SJCRH30 (cell line): ENCODE measurements at places on chromosomes 5 and 9. TPM values are rescaled to one million over a fixed set of nuclear protein-coding genes. Genes with fewer than 3 reads are reported as not detected.

The FAM169A gene
- total RNA-seq, result 14.4 and 17.9 TPM in 2 replicates

GRCh38 chr9:120729791-120730241, 15.5 kb upstream of the MEGF9 start:
- no peaks in the 10 kb centered on the region for H3K27me3 ChIP-seq
- no peak for DNase-seq
- H3K4me1 ChIP-seq, result peaks cover 30% of the 10 kb centered on the region

- DNase-seq, result no peak
- 0 out of 2 replicates have a peak, but pooled peaks cover 5% of the 10 kb centered on the region for H3K4me1 ChIP-seq
- H3K4me3 ChIP-seq, result no peak overlapping the region
- H3K27me3 ChIP-seq, result no peaks in the 10 kb centered on the region
- H3K27ac ChIP-seq, result no peak overlapping the region
These were observed 84.3 kb downstream of the RAI14 start for GRCh38 chr5:34740389-34740806.

DNA sequence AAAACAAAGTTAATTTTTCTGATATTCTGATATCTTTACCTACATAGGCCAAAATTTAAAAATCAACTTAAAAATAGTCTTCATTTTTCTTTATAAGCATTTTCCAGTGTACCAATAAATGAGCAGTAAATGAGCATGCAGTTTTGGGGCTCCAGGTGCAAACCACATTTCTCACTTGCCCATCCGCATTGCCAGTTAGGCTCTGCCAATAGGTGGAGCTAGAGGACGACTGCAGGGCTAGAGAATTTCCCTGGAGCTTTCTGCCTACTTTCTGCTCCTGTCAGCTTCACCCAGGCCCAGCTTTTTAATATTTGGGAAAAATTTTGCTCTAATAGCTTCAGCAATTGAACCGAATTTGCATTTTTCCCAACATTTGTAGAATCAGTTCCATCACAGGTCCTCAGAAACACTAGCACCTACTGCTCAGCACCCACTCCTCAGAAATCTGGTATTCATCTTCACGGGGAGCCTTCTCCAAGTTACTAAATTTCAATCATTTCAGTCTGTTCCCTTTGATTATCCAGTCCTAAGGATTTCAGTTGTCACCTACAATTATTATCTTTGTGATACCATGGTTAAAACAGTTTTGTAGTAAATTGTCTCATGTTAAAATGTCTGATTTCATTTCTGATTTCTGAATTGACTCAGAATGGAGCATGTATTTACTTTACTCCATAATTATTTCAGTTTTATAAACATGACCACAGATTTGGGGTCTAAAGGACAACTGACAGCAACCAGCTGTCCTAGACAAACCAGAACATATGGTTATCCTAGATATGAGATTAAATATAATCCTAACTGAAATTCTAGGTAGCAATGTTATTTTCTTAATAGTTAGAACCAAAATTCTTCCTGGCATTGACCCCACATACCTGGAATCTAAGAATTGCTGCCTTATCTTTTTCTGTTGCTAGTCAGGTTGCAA, 104.6 kb upstream of the FAM174A start:
- 0 out of 2 replicates have a peak overlapping the region, but pooled peaks have one; percentile 10 for H3K27ac ChIP-seq
- peaks cover 7% of the 10 kb centered on the region; the same call in 1 of the 2 replicates for H3K4me1 ChIP-seq
- no peaks in the 10 kb centered on the region for H3K27me3 ChIP-seq
- H3K4me3 ChIP-seq, result no peak overlapping the region

GRCh38 chr5:145682197-145682899, 152.8 kb downstream of the PRELID2 start:
- H3K27me3 ChIP-seq, result no peaks in the 10 kb centered on the region
- H3K27ac ChIP-seq, result no peak overlapping the region
- H3K36me3 ChIP-seq, result no peaks in the 10 kb centered on the region
- no peaks in the 10 kb centered on the region for H3K4me1 ChIP-seq
- DNase-seq, result no peak
- no peak overlapping the region for H3K4me3 ChIP-seq
